Aorta (tissue), 5 donors: ENCODE measurements at places on chromosomes 12 and 14.

GRCh38 chr14:89373185-89373584 is 43.8 kb downstream of the FOXN3 start:
- DNase-seq: no peak

DNA sequence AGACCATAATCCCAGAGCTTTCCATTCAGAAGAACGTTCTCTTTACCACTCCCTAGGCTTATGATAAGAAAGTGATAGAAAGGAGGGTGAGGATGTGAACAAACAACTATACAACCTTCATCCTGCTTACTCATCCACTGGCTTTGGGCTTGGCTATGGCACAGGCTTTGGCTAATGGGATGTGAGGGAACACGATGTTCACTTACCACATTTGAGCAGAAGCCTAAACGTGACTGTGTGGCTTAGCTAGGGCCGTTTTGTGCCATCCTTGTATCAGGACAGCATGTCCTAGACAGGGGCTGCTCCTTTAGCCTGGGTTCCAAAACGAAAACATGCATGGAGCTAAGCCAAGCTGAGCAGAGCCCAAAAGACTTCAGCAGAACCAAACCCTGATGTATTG is 118.6 kb upstream of the CCDC175 start:
- no peak for DNase-seq

- peak; percentile 66 for DNase-seq
Measured at GRCh38 chr14:96066976-96067375, 27.8 kb downstream of the C14orf132 start.

GRCh38 chr14:64612971-64613666 is 63.4 kb downstream of the PPP1R36 start:
- DNase-seq: no peak

DNA sequence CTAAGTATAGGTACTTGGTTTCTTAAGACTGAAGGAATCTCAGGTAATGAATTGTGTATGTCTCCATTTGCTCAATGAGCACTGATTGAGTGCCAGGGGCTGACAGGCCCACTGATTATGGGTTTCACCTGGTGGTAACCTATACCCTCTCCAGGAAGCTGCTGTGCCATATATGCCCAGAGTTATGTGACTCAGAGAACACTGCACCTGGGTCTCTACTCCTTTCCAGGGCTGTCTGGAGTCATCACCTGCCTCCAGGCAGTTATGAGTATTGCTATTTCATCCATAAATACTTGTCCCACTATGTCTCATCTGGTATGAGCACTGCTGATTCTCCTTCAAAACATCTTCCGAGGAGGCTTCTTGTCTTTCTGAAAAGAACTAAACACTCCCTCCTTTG is 692.9 kb downstream of the BCL11B start:
- no peak for DNase-seq

- DNase-seq: peak; percentile 71
Measured at GRCh38 chr14:104547310-104547997, 32.1 kb upstream of the C14orf180 start.

DNA sequence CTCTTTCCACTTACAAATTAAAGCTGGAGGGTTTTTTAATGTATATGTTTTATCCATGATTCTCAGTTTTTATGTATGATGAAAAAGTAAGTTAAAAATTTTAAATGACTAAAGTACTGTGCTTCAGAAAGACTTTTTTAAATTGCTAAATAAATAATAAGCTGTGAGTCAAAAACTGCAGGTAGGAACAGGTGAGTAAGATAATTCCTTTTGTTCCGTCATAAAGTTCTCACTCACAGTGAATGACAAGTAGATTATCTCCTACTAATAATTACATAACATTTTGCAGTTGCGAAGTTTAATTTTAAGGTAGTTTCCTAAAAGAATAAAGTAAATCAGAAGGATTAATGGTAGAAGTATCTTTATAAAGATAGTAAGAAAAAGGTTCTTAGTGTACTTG is 78.0 kb downstream of the PRKCH start:
- no peak for DNase-seq

- no peak for DNase-seq
Measured at GRCh38 chr12:4047421-4047820, 174.2 kb upstream of the PARP11 start.

DNA sequence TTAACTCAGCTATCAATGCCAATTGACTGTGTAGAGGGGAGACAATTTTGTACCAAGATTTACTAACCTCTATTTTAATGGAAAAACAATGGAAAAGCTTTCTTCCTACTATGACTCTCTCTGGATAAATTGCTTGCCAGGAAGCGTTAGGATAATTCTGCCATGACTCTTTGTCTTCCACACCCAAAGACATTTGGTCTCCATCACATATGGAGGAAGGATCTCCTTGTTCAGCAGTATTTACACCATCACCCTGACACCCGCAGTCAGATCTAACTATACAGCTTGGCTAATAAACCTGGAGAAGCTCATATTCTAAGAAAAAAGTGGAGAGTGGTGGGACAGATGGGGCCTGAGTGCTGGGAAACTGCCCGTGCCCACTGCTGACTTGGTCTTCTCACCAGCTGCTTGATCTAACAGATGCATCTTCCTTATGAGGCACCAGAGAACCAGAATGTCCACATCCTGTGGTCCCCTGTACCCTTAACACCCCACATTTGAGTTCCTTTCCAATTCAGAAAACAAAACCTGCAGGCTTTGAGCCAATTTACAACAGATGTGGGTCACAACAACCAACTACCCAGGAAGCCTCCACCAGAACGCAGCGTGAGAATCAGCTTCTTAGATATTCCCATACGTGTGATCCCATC is 154.0 kb downstream of the DAD1 start:
- DNase-seq: no peak
